ENCODE measurements at places on chromosomes 2 and 18. TPM values are rescaled to one million over a fixed set of nuclear protein-coding genes. Genes with fewer than 3 reads are reported as not detected.

Gene MREG
- total RNA-seq, result not detected

Gene NOSTRIN
- 16.1 TPM for total RNA-seq

Gene IL1RN
- total RNA-seq, result not detected

Gene SERPINB11
- total RNA-seq, result not detected

Gene FKBP1B
- not detected for total RNA-seq

Gene CYP27A1
- total RNA-seq, result 56.3 TPM

Gene RTP5
- not detected for total RNA-seq

GRCh38 chr2:68230241-68231060 is 21.9 kb downstream of the PPP3R1 start:
- peak overlapping the region; percentile 46 for H3K27ac ChIP-seq
- no peaks in the 10 kb centered on the region for H3K36me3 ChIP-seq
- H3K4me3 ChIP-seq, result no peak overlapping the region
- peaks cover 61% of the 10 kb centered on the region for H3K4me1 ChIP-seq
- no peak for DNase-seq

GRCh38 chr2:136212426-136213378 is 94.8 kb upstream of the CXCR4 start:
- H3K4me3 ChIP-seq, result no peak overlapping the region
- H3K36me3 ChIP-seq, result no peaks in the 10 kb centered on the region
- H3K27me3 ChIP-seq, result no peaks in the 10 kb centered on the region
- no peaks in the 10 kb centered on the region for H3K4me1 ChIP-seq
- no peak overlapping the region for H3K27ac ChIP-seq
- DNase-seq, result no peak

DNA sequence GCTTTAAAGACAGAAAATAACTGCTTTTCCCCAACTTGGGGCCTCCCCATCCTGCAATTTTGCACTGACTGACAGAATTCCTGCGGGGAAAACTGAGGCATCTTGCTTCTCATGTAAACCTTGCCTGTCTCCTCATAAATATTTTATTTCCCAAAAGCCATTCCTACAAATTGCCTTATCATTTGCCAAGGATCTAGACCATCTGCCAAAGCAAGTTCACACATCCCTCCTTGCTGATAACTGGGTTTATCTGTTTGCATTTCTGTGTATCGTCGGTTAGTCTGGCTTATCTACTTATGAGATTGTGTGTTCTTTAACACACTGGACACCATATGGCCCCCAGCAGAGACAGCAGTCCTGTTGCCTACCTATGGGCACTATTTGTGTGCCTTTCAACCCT is 3.0 kb upstream of the CNGA3 start:
- H3K4me1 ChIP-seq, result no peaks in the 10 kb centered on the region
- H3K27me3 ChIP-seq, result peaks cover 37% of the 10 kb centered on the region
- H3K27ac ChIP-seq, result no peak overlapping the region
- H3K4me3 ChIP-seq, result no peak overlapping the region
- DNase-seq, result no peak

GRCh38 chr18:12701161-12701560 is 1.4 kb downstream of the CEP76 start:
- no peaks in the 10 kb centered on the region for H3K27me3 ChIP-seq
- no peak for DNase-seq
- H3K4me1 ChIP-seq, result peaks cover 28% of the 10 kb centered on the region

- H3K27ac ChIP-seq, result peak overlapping the region; percentile 57
- H3K4me1 ChIP-seq, result peaks cover 19% of the 10 kb centered on the region
- no peak for DNase-seq
- H3K36me3 ChIP-seq, result no peaks in the 10 kb centered on the region
- peaks cover 3% of the 10 kb centered on the region for H3K27me3 ChIP-seq
Observed at GRCh38 chr2:241540401-241540770, 18.2 kb upstream of the BOK start.

GRCh38 chr2:158760887-158761286 is 34.2 kb upstream of the DAPL1 start:
- no peak overlapping the region for H3K27ac ChIP-seq
- H3K36me3 ChIP-seq, result no peaks in the 10 kb centered on the region
- no peaks in the 10 kb centered on the region for H3K4me1 ChIP-seq
- no peak for DNase-seq

GRCh38 chr18:45481821-45482220 is 133.5 kb upstream of the SLC14A2 start:
- H3K4me1 ChIP-seq, result no peaks in the 10 kb centered on the region
- no peak overlapping the region for H3K27ac ChIP-seq
- no peak for DNase-seq
- H3K36me3 ChIP-seq, result no peaks in the 10 kb centered on the region
- H3K27me3 ChIP-seq, result no peaks in the 10 kb centered on the region

DNA sequence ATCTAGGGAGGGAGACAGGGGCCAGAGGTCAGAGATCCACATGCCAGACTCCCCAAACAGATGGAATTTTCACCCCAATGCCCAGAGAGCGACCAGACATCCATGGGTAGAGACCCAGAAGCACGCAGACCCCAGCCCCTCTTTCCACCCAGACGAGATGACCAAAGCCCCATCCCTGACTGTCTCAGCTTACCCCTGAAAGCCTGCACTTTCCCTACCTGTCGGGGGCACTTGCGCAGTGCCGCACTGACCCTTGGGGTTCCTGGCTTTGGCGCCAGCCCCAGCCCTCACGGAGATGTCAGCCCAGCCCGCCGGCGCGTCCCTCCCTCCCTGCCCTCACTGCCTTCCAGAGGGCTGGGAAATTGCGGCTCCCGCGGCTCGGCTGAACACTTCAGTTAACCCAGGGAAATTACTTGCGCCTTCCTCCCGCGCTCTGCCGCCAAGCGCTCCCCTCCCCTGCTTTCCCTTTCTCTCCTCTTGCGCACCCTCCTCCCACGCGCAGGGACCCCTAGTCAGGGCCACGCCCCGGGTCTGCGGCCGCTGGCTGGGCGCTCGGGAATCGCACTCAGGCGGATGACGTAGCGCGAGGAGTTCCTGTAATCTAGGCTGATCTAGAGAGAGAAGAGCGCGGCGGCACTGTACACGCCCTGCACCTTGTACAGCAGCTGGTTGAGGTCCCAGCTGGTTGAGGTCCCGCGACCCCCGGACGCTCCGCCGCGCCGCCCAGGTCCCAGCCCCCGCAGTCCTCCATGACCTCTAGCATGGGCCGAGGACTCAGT is 12.0 kb downstream of the ALPG start:
- H3K27ac ChIP-seq, result no peak overlapping the region
- no peaks in the 10 kb centered on the region for H3K4me1 ChIP-seq
- H3K4me3 ChIP-seq, result peak overlapping the region; percentile 28
- no peak for DNase-seq
- H3K36me3 ChIP-seq, result no peaks in the 10 kb centered on the region
- peaks cover 58% of the 10 kb centered on the region for H3K27me3 ChIP-seq

- H3K4me3 ChIP-seq, result no peak overlapping the region
- no peaks in the 10 kb centered on the region for H3K36me3 ChIP-seq
- H3K27ac ChIP-seq, result no peak overlapping the region
- peaks cover 29% of the 10 kb centered on the region for H3K4me1 ChIP-seq
Observed at GRCh38 chr2:48316753-48317750, 212.9 kb upstream of the STON1 start.

DNA sequence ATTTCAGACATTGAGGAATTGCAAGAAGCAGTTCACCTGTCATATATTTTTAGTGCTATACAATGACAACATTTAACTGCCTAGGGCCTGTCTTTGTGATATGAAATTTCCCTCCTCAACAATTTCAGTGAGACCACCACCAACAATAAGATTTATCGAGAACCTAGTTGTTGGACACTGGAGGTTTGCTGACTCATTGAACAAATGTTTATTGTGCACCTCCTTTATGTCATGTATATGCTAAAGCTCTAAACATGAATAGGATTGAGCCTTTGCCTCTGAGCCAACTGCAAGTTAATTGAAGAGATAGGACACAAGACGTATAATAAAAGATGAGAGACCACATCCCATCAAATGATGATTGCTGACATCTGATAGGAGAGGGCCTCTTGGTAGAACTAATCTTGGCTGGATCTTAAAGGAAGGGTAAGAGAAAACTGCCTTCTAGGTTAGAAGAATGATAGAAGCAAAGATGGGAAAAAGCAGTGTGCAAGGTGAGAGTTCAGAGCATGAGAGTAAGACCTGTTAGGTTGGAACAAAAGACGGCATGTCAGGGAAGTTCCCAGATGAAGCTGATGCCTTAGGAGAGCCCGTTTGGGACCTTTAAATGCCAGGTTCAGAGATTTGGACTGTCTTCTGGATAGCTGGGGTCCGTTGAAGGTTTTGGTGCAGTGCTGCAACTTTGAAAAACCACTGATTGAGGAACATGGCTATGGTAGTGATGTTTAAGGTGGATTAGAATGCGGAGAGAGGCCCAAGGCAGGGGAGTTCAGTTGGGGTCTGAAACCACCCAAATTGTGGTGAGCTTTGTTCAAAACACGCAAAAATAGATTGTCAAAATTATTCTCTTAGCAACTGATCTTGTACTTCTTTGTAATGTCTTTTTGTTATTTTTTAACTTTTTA is 133.0 kb upstream of the EML6 start:
- H3K27me3 ChIP-seq, result no peaks in the 10 kb centered on the region
- no peak overlapping the region for H3K4me3 ChIP-seq
- H3K27ac ChIP-seq, result peak overlapping the region; percentile 67
- peaks cover 18% of the 10 kb centered on the region for H3K4me1 ChIP-seq
- H3K36me3 ChIP-seq, result no peaks in the 10 kb centered on the region

DNA sequence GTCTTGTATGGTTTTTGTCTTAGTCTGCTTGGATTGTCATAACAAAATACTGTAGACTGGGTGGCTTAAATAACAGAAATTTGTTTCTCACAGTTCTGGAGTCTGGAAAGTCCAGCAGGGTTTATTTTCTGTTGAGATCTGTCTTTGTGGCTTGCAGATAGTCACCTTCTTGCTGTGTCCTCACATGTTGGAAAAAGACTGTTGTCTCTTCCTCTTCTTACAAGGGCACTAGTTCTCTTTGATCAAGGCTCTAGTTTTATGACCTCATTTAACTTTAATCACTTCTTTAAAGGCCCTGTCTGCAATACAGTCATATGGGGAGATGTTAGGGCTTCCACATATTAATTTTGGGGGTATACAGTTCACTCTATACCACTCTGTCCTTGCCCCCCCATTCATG is 56.5 kb downstream of the NBEAL1 start:
- no peak overlapping the region for H3K4me3 ChIP-seq
- no peaks in the 10 kb centered on the region for H3K27me3 ChIP-seq
- peaks cover 33% of the 10 kb centered on the region for H3K36me3 ChIP-seq
- no peak overlapping the region for H3K27ac ChIP-seq
- no peak for DNase-seq

DNA sequence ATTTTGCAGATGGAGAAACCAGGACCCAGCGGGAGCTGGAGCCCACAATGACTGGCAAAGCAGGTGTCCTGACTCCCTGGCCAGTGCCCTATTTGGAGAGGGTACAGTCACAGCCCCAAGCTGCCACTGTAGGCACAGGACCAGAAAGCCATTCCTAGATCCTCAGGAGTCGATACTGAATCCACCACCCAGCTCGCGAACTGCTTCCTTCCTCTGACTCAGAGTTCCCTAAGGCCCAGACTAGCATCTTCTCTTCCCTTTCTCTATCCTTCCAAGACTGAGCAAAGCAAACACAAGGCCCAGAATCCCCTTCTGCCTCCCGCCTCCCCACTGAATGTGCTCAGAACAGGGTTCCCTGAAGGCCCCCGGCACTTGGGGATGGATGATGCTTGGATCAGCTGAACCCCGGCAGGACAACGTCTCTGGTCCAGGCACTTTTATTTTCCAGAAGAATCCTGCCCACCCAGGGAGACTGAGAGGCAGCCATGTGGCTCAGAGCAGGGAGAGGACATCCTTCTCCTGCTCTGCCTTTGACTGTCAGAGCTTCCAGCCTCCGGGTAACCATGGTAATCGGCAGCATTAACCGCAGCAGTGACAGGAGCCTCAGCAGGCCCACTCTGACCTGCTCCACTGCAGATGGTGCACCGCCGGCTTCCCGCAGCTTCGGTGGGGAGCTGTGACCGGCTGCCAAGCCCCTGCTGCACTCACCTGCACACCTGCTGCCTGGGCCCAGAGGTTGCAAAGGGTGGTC is 34.8 kb upstream of the KLHL29 start:
- peaks cover 7% of the 10 kb centered on the region for H3K4me1 ChIP-seq
- DNase-seq, result no peak
- H3K36me3 ChIP-seq, result no peaks in the 10 kb centered on the region
- no peaks in the 10 kb centered on the region for H3K27me3 ChIP-seq

- no peak overlapping the region for H3K4me3 ChIP-seq
- H3K27me3 ChIP-seq, result no peaks in the 10 kb centered on the region
- H3K36me3 ChIP-seq, result no peaks in the 10 kb centered on the region
- H3K4me1 ChIP-seq, result no peaks in the 10 kb centered on the region
- no peak for DNase-seq
Observed at GRCh38 chr2:27251766-27252165, 11.1 kb downstream of the SLC30A3 start.

DNA sequence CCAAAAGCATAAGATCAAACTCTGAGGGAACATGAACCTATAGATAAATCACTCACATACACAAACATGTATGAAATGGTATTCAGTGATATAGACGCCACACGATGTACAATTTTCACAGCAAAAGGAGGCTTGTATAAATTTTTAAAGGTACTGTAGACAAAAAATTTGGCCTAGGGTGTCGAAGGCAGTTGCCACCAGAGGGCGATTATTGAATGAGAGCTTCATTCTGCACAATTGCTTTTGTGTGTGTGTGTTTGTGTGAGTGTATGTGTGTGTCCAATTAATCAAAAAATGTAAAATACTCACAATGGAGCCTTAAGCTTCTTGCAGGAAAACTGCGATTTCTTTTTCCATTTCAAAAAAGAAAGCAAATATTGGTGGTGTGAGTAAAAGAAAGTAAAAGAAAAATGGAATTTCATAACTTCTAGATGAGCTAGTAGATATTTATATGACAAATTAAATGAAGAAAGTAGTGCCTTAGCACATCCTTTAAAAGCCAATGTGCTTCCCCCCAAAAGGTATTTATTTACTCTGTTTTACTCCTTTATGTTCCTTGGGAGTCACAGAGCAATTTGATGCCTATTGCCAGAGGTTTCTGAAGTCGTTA is 800.1 kb downstream of the SATB2 start:
- no peak for DNase-seq
- no peaks in the 10 kb centered on the region for H3K36me3 ChIP-seq
- no peak overlapping the region for H3K4me3 ChIP-seq
- H3K27ac ChIP-seq, result no peak overlapping the region
- H3K4me1 ChIP-seq, result peaks cover 1% of the 10 kb centered on the region

- H3K27ac ChIP-seq, result no peak overlapping the region
- no peaks in the 10 kb centered on the region for H3K36me3 ChIP-seq
- DNase-seq, result no peak
- H3K4me3 ChIP-seq, result no peak overlapping the region
- peaks cover 3% of the 10 kb centered on the region for H3K4me1 ChIP-seq
Observed at GRCh38 chr2:30486655-30487054, 39.6 kb downstream of the LCLAT1 start.

GRCh38 chr18:63195326-63196159 is 124.0 kb downstream of the BCL2 start:
- H3K36me3 ChIP-seq, result no peaks in the 10 kb centered on the region
- H3K27ac ChIP-seq, result peak overlapping the region; percentile 27
- no peak for DNase-seq
- peaks cover 36% of the 10 kb centered on the region for H3K4me1 ChIP-seq
- no peak overlapping the region for H3K4me3 ChIP-seq

DNA sequence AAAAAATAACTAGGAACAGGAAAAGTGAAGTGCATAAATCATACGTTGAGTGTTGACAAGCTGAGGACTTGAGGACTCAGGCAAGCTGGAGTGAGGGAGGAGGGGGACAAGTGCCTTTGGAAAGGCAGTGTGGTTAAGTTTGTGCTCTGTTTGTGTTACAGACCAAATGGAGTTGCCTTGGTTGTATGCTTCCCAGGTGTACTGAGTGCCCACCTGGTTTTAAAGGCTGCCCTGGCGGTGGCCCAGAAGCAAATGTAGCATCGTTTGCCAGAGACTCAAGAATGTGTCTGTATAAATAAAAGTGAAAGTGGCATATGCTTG is 240.9 kb downstream of the PRKCE start:
- no peak for DNase-seq
- H3K27ac ChIP-seq, result no peak overlapping the region
- H3K4me3 ChIP-seq, result no peak overlapping the region
- H3K36me3 ChIP-seq, result no peaks in the 10 kb centered on the region
- H3K27me3 ChIP-seq, result no peaks in the 10 kb centered on the region
- peaks cover 6% of the 10 kb centered on the region for H3K4me1 ChIP-seq

Measured in gastrocnemius medialis (tissue), 4 donors.